ENCODE measurements at places on chromosomes 16 and 17. TPM values are rescaled to one million over a fixed set of nuclear protein-coding genes. Genes with fewer than 3 reads are reported as not detected.

Gene C17orf113
- total RNA-seq: 0.16 TPM

Gene PPM1E
- total RNA-seq: 0.07 TPM

Gene SLC47A1
- 0.14 TPM for total RNA-seq

Gene ADORA2B
- 0.30 TPM for total RNA-seq

Gene ABCC11
- total RNA-seq: not detected

Gene METRNL
- total RNA-seq: 32.4 TPM

Gene KRTAP4-3
- not detected for total RNA-seq

Gene ODF4
- total RNA-seq: not detected

Gene ATP6V0A1
- total RNA-seq: 25.5 TPM

Gene PDILT
- total RNA-seq: not detected

Gene FOXJ1
- total RNA-seq: 0.46 TPM

Gene ITGA2B
- total RNA-seq: 3.2 TPM

Gene ENPP7
- total RNA-seq: not detected

Gene CD300LB
- total RNA-seq: not detected

Gene MYH10
- 23.7 TPM for total RNA-seq

Gene RNF222
- total RNA-seq: 0.18 TPM

Gene OR4D1
- 0.30 TPM for total RNA-seq

Gene GRB7
- total RNA-seq: 3.1 TPM

Gene ZMYND15
- 0.36 TPM for total RNA-seq

Gene RASD1
- 0.71 TPM for total RNA-seq

Gene TBC1D28
- total RNA-seq: not detected

Gene TPSG1
- total RNA-seq: not detected

Gene MGAT5B
- 0.77 TPM for total RNA-seq

Gene NLGN2
- 14.5 TPM for total RNA-seq

Gene PDE6G
- 5.8 TPM for total RNA-seq

Gene KCNJ12
- not detected for total RNA-seq

Gene ZACN
- 15.7 TPM for total RNA-seq

Gene TBX4
- not detected for total RNA-seq

Gene LRRC46
- total RNA-seq: 0.46 TPM

Gene RUNDC3A
- total RNA-seq: 1.0 TPM

Gene LGALS9
- 71.5 TPM for total RNA-seq

Gene CHAD
- total RNA-seq: not detected

Gene RANBP10
- 21.2 TPM for total RNA-seq

Gene CCDC144A
- total RNA-seq: 12.2 TPM

Gene TBC1D3
- total RNA-seq: 12.4 TPM

Gene PPL
- not detected for total RNA-seq

Gene CFAP97D1
- not detected for total RNA-seq

Gene PDIA2
- not detected for total RNA-seq

Gene RHBDL3
- total RNA-seq: 0.14 TPM

Gene KARS1
- total RNA-seq: 236 TPM

Gene TMEM235
- total RNA-seq: not detected

Gene CCL23
- total RNA-seq: not detected

Gene UNC45B
- total RNA-seq: not detected

Gene GPR142
- not detected for total RNA-seq

Gene CES3
- 6.8 TPM for total RNA-seq

Gene IRX5
- total RNA-seq: not detected

Gene CPHXL2
- total RNA-seq: not detected

Gene SLC25A19
- total RNA-seq: 74.4 TPM

Gene TVP23A
- total RNA-seq: not detected

Gene TLCD2
- 0.10 TPM for total RNA-seq

Gene TOP2A
- 283 TPM for total RNA-seq

Gene CDH5
- not detected for total RNA-seq

Gene KIF18B
- total RNA-seq: 90.8 TPM

Gene CACNG5
- total RNA-seq: not detected

Gene SHBG
- total RNA-seq: 0.50 TPM

Data from activated naive CD4-positive, alpha-beta T cell treated with anti-CD3 and anti-CD28 coated beads, Interleukin-2, amount 50 U/mL, for 72 hours (primary cell).